ENCODE measurements at places on chromosomes 16 and 17. TPM values are rescaled to one million over a fixed set of nuclear protein-coding genes. Genes with fewer than 3 reads are reported as not detected.

Gene FBXO39
- not detected for total RNA-seq

Gene TPSG1
- not detected for total RNA-seq

Gene ASGR1
- not detected for total RNA-seq

Gene HEATR9
- total RNA-seq = not detected

Gene TRPV3
- total RNA-seq = 0.10 TPM

Gene GINS3
- total RNA-seq = 18.4 TPM

Gene CMTM4
- 20.5 TPM for total RNA-seq

Gene CES5A
- total RNA-seq = not detected

Gene DCAKD
- 35.9 TPM for total RNA-seq

Gene ZFP3
- 0.39 TPM for total RNA-seq

Gene HSF5
- total RNA-seq = not detected

Gene WWP2
- 21.5 TPM for total RNA-seq

Gene PABPN1L
- total RNA-seq = not detected

Gene WNT9B
- not detected for total RNA-seq

Gene TMED6
- total RNA-seq = not detected

Gene NUDT7
- 13.8 TPM for total RNA-seq

Gene NEUROD2
- total RNA-seq = not detected

Gene ICAM2
- not detected for total RNA-seq

Gene NLRC3
- total RNA-seq = 0.12 TPM

Gene GRIN2C
- total RNA-seq = not detected

Gene GAS7
- 18.1 TPM for total RNA-seq

Gene TMC6
- not detected for total RNA-seq

All from RPMI7951 (cell line).